ENCODE measurements at places on chromosomes 7 and 10.

GRCh38 chr10:133359554-133359971, 1.7 kb upstream of the FUOM start:
- no peak for DNase-seq

DNA sequence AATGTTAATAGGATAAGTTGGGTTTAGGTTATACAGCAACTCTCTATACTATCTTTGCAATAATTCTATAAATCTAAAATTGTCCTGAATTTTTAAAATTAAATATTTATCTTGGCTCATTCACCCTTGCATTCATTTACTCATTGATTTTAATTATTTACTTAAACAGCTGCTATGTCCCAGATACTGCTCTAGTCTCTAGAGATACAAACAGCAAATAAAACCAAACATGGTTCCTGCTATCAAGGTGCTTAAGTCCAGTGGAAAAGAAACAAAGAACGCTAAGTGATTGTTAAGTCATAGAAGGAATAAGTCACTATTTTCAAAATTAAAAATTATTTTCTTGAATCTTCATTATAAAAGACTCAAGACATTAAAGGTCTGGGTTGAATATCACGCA, 29.9 kb upstream of the MAT1A start:
- DNase-seq: no peak

GRCh38 chr10:63286754-63287264, 153.7 kb downstream of the NRBF2 start:
- no peak for DNase-seq

- no peak for DNase-seq
Observed at GRCh38 chr10:35942057-35942456, 300.0 kb upstream of the FZD8 start.

- DNase-seq: no peak
Observed at GRCh38 chr10:97533888-97534287, 35.2 kb downstream of the UBTD1 start.

DNA sequence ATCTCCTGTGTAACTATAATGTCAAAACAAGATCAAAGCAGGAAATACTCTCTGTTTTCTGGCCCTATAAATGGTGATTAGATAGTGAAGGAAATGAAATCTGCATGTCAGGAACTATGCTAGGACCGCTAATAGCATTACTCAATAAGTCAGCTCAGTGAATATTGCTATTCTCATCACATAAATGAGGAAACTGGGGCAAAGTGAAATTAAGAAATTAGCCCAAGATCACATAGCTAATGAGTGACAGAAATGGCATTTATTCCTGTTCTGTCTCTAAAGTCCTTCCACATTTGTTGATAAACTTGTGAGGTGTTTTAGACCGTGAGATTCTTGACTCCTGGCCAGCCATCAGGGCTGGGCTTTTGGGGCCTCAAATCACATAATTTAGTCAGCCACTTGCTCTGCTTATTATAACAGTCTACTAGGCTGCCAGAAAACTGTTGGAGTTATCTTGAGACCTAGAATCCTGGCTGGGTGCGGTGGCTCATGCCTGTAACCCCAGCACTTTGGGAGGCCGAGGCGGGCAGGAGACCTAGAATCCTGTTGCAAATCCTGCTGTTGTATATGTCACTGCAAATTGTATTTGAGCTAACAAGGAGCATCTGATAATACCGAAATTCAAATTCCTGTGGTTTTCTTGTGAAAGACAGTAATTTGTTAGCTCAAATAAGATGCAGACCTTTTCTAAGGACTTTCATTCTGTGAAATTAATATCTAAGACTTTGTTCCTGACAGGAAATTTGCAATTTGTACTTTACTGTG, 66.5 kb upstream of the SHTN1 start:
- DNase-seq: peak; percentile 53

DNA sequence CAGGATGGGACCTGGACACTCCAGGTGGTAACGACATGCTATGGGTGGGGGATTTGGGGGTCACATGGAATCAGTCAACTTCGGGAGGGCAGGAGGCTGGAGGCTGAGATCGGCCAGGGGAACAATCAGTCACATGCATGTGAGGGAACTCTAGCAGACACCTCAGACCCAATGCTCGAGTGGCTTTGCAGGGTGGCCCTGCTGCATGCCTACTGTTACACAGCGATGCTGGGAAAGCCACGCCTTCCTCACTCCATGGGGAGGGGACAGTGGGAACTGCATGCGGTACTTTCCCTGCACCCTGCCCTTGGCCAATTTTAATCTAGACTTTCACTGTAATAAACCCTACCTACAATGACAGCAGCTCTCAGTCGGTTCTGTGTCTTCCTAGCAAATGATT, 6.6 kb upstream of the ZNF32 start:
- no peak for DNase-seq

- DNase-seq: no peak
Observed at GRCh38 chr10:62529396-62529795, 155.2 kb downstream of the ZNF365 start.

- no peak for DNase-seq
Observed at GRCh38 chr10:75809003-75809402, 377.6 kb downstream of the LRMDA start.

DNA sequence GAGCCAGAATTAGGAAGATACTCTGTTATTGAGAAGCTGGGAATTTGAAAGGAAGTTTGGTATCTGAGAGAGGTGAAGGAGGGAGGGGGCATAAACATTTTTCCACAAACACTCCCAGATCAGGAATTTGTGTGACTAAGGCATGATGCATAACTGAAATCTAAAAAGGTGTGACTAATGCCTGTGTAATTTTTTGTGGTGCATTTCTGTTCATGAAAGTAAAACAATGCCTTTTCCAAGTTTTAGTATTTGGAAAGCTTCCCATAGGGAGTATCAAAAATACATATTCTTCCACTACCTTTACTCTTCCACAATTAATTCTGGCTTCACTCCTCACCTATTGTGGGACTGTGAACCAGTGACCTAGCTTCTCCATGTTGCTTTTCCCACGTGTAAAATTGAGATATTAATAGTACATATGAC, 56.4 kb upstream of the CAV2 start:
- no peak for DNase-seq

DNA sequence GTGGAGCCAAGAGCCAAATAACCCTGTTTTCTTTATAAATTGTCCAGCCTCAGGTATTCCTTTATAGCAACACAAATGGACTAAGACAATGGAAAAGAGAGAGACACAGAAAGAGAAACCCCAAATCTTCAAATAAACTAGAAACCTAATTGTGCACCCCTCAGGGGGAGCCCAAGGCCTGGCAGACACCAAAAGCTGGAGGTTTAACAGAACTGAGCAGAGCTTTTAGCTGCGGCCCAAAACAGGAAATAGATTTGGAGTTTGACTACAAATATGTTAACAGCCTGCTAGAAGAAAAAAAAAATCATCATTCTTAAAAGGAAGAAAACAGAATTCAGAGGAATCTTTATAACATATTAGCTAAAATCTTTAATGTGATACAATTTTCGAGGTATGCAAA, 1135.0 kb downstream of the GATA3 start:
- no peak for DNase-seq

DNA sequence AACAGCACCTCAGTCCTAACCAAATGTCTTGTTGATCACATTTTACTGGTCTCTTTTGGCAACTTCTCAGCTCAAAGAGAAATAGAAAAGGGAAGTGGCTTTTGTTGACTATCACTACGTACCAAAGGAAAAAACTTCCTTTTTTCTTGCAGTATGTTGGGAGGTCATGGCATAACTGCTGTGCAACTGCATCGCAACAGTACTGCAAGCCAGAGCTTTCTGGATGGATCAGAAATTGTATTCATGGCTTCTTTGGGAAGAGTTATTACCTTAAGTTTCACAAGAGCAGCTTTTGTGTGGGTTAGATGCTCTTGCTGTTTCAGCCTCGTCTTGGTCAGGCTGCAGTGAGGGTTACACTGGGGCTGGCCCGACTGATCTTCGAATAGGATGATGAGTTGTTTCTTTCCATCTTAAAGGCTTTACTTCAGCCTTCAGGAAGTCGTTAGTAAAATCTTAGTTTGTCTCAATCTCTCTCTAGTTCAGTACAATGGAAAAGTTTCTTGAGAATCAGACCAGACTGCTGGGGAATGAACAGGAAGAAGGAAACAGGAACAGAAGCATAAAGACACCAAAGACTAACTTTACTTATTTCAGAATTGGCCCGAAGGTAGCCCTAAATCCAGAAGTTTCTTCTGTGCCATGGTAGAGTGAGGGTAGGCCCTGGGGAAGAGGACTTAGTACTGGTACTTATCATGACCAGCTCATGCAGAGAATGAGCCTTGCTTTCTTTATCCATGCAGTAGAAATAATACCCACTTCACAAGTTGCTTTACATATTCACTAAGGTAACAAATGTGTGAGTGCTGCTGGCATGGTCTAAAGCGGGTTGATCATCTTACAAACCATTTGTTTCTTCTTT, 153.6 kb downstream of the CELF2 start:
- DNase-seq: peak; percentile 87

GRCh38 chr7:87370660-87371180, 25.3 kb downstream of the CROT start:
- no peak for DNase-seq

DNA sequence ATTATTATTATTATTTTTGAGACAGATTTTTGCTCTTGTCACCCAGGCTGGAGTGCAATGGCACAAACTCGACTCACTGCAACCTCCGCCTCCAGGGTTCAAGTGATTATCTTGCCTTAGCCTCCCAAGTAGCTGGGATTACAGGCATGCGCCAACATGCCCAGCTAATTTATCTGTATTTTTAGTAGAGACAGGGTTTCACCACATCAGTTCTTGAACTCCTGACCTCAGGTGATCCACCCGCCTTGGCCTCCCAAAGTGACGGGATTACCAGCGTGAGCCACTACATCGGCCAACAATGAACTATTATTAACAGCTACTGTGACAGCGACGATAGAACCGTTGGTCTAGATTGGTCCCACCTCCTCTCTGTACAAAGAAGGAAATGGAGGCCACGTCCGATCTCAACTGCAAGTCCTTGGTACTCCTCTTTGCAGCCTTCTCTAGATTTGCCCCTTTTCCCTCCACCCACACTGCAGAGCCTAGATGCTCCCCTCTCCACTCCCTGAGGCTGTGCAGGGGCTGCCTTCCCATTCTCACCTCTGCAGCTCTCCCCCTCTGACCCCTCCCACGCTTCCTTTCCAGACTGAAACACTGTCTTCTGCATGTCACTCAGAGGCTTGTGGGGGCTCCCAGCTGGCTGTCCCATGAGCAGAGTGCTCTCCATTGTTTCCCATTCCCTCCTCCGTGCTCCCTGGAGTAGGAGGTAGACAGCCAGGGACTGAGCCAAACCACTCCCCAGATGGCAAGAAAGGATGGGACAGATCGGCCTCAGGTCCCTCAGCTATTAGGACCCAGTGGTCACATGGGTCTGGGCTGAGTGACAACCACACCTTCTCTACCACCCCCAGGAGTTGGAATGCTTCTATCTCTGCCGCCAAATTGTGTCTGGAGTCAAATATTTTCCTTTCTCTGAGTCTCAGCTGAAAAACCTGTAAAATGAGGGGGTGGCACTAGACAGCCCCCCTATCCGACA, 2.3 kb downstream of the LOXL4 start:
- DNase-seq: no peak

- DNase-seq: no peak
Observed at GRCh38 chr7:140581411-140581810, 59.2 kb downstream of the DENND2A start.

DNA sequence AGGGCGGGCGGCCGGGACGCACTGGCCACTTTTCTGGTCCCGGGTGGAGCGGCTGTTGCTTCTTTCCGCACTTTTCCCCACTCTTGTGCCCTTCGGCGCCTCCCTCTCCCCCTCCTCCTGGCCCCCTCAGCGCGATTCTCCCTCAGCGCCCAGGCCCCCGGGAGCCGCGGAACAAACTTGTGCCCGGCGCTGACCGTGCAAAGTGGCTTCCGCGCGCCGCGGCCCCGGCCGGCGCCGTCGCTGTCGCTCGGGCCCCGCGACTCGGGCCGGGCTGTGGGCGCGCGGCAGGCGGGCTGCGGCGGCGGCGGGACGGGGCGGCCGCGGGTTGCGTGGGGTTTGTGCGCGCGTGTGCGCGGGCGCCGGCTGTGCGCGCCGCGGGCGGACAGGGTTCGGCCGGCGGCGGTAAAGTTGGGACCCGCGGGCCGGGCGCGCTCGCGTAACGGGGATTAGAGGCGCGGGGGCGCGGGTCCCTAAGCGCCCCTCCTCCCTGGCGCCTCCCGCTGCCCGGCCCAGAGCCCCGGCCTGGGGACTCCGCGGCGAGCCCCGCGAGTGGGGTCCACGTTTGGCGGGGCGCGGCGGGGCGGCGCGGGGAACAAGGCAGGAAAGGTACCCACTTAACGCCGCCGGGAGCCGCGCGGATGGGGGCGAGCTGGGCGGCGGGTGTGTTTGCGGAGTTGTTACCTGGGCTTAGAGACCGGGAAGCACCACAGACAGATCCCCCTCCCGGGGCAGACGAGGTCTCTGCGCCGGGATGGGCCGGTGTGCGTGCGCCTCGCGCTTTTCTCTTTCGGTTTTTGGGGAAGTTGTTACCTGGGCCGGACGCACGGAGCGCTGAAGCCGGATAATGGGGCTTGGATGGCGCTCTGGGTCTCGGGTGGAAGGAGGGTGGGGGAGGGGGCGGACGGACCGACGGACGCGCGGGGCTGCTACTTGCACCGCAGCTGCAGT, 860 bp downstream of the ZEB1 start:
- DNase-seq: peak; percentile 23

GRCh38 chr7:101644879-101645278, 15.8 kb upstream of the MYL10 start:
- DNase-seq: no peak

GRCh38 chr7:70069977-70070376, 471.7 kb downstream of the AUTS2 start:
- no peak for DNase-seq

DNA sequence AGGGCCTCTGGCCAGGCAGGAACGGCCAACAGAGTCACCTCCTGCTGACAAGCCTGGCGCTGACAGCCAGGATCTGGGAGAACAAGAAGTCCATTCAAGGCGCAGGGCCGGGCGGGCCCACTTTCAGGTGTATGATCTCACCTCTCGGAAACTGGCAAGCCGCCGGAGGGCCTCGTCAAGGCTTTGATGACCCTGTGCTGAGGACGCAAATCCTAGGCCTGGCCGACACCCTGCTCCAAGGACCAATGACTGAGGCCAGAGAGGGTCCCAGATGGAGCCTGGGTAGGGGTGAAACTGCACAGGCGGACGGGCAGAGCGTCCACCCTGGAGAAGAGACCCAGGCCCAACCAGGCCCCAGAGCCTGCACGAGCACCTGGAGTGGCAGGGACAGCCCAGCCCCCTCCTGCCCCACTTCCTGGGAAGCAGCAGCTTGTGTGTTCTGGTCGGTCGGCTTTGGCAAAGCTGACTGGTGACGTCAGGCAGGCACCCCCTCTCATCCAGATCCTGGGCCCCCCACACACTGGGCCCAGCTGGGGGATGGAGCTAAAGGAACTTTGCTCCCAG, 30.6 kb downstream of the MYL10 start:
- DNase-seq: no peak
